ENCODE measurements at places on chromosomes 13 and 19.

DNA sequence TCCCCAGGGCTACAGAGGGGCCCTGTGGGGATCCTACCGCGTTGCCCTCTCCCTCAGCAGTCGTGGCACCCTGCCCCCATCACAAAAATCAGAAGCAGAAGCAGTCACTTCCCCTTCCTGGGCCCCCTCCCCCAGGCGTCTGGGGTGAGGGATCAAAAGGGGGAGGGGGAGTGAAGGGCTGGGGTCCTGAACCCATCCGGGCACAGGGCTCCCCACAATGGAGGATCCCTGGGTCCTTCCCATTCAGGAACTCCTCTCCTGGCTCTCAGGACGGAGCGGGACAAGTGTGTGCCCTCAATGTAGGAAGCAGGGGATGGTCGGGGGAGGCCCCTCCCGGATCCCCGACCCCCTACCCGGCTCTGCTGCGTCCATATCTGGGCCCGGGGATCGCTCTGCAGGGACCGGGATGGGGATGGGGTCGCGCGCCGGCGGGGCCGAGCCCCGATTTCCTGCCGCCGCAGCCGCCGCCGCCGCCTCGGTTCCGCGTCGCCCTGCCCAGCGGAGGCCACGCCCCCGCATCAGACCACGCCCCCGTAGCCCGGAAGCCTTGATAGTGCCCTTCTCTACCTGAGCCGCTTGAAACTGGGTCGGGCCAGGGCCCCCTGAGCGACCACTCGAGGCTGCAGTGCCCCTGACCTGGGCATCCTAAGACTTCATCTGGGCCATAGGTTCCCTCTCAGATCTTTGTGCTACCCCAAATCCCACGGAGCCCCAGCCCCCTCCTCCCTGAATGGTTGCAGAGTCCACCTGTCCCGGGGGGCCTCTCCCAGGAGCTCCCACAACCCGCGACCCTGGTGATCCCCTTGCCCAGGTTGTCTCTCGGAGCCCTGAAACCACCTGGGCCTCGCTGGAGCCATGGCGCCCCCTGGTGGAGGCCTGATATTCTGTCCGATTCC lies at the start of gene GMIP:
GMIP (minus strand) TSS at position 500 of the 896 bp plus-strand sequence; CDS start at position 372, 128 bp downstream.
- DNase-seq, result peak; percentile 84

DNA sequence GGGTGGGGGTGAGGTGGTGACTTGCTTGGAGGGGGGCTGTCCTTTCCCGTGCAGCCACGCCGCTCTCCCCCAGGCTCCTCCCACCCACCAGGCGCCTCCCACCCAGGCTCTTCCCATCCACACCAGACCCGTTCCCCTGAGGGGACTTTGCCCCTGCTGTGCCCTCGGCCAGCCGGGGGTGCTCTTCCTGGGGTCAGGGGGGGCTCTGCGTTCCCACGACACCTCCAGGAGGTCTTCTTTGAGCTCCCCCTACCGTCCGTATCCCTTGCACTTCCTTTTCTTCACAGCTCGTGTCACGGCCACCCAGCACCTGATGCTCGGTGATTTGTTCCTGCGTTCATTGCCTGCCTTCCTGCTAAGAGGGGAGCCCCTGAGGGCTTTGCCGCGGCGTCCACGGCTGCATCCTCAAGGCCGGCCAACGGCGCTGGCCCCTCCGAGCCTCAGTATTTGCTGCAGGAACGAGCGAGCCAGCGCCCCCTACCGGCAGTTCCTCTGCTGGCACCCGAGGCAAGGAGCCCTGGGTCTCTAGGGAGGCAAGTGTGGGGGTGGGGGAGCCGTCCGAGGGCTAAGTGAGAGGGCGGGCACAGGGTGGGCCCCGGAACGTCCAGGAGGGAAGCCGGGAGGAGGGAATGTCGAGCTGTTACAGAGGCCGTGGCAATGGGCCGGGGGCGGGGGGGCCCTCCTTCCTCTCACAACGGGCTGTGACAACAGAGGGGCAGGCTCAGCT lies 11.8 kb downstream of the LRRC4B start:
- DNase-seq, result peak; percentile 64

DNA sequence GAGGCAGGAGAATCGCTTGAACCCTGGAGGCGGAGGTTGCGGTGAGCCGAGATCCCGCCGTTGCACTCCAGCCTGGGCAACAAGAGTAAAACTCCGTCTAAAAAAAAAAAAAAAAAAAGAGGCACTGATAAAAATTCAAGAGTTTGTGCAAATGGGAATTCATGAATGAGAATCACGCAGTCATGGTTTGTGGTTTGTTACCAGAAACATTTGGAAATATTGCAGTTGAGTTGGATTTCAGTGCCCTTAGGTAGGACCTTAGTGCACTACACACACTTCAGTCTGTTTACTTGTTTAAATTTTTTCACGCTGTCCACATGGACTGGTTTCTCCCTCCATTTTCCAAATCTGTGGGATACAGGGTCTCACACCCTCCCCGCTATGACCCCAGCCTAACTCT lies 28.4 kb downstream of the ZNF844 start:
- no peak for DNase-seq

DNA sequence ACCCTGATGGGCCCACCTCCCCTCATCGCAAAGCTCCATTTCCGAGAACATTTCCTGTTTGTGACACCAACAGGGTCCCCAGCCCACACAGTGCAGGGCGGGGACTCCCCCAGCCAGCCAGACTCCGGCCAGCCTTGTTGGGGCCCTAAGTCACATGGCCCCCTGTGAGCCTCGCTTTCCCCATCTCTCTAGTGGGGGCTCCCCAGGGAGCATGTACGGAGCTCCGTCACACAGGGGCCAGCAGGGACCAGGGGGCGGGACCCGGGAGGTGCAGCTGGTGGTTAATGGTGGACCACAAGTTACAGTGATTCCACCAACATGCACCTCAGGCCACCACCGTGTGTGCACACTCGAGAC lies 1.7 kb downstream of the TBXA2R start:
- no peak for DNase-seq

DNA sequence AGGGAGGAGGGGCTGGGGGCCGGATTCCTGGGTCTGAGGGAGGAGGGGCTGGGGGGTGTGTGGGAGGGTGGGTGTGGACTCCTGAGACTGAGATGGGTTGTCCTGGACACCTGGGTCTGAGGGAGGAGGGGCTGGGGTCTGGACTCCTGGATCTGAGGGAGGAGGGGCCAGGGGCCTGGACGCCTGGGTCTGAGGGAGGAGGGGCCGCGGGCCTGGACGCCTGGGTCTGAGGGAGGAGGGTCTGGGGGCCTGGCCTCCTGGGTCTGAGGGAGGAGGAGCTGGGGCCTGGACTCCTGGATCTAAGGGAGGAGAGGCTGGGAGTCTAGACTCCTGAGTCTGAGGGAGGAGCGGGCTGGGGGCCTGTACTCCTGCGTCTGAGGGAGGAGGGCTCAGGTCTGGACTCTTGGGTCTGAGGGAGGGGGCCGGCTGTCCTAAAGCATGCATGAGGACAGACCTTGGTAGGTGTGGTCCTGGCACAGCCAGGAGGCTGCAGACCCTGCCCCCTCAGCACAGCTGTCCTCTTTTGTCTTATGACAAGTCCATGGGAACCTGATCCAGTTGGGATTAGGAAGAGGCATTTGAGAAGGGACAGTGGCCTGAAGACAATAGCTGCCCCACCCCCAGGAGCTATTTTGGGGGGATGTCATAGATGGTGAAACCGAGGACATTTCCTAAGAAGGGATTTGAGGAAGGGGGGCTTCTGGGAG lies 1.3 kb downstream of the TNNT1 start:
- DNase-seq, result no peak

DNA sequence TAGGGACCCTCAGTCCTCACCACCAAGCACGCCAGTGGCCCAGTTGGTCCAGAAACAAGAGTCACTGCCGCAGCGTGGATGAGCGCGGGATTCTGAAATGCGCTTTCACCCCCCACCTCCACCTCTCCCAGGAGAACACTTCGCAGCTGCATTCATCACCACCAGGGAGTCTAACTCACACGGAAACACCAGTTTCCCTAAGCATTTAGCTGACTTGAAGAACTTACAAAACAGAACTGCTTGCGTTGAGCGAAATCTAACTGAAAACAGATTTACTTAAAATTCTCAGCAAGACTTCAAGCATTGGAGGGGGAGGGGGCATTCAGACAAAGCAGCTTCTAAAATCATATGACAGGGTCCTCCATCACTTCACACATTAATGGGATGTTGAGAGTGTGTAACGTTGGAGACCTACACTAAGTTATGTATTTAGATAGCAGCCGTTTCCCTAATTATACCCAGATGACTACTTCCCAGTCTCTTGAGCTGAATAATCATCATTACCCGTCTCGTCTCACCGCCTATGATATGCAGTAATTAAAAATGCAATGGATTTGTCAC lies 258.2 kb upstream of the IRS2 start:
- DNase-seq, result no peak
